ENCODE measurements at places on chromosomes 6 and 20.

DNA sequence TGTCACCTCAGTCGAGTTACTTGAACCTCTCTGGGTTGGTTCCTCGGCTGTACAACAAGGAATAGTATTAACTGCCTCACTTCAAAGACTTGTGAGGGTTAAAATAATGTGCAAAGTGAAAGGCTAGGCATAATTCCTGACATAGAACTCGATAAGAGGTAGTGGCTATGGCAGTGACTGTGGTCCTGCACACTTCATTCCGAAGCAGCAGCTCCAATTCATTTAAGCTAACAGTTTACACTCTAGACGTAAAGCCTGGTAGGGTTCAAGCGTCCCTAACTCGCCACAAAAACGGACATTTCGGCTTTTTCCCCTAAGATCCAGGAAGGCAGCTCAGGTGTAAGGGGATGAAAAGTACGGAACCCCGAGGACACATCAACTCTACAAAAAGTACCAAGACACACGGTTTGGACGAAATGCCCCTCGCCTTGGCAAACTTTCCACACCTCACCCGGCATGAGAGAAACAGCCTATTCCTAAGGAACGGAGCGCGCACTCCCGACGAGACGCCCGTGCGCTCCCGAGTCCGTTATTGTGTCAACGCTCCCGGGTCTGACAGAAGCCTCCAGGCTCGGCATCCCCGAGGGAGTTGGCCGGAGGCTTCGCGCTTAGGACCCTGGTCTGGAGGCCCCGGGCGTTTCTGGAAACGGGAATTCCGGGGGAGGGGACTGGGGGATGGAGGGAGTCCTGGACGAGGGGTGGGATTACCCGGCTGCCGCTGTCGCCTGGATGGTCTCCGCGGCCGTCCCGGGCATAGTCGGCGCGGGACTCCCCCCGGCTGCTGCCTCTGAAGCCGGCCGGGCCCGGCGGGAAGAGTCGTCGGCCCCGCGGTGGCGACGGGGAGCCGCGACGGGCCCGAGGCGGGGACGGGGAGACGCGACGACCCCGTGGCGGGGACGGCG is 937 bp downstream of the ZNF318 start:
- no peak for DNase-seq

DNA sequence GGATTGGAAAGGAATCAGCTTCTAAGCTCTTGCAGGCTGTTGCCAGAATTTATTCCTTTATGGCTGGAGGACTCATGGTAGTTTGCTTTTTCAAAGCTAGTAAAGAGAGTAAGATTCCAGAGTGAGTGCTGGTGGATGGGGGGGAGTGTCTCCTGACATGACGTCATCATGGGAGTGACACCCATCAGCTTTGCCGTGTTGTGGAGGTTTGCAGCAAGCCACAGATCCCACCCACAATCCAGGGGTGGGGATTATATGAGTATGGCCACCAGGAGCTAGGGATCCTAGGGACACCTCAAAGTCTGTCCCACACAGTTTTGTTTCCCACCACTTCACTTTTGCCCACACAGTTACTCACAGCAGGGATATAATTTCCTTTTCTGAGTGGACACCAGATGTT is 28.7 kb upstream of the PMEPA1 start:
- DNase-seq, result no peak

DNA sequence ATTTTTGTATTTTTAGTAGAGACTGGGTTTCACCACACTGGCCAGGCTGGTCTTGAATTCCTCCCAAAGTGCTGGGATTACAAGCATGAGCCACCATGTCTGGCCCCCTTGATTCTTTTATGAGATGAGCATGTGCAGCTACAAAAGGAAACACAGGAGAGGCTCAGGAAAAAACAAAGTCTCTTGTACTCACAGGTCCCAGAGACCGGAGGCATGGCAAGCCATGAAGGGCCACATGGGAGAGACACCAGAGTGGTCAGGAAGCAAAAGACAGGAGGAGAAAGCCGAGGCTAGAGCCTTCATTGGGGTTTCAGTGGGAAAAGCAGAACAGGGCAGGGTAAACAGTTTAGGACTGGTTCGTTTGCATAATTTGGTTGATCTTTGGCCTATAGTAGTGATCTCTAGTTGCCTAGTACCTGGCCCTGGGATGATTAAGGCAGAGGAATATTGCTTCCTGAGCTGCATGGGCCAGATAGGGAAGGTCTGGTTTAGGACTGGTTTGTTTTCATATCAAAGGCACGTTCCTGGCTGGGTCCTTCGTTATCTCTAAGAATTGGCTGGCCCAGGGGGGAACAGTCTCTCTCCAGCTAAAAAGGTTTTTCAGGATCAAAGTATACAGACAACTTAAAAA is 48.2 kb upstream of the PRND start:
- no peak for DNase-seq

- DNase-seq, result no peak
Observed at GRCh38 chr6:107621229-107621937, 131.5 kb downstream of the SOBP start.

- DNase-seq, result no peak
Observed at GRCh38 chr6:106087548-106088325, 1.6 kb downstream of the PRDM1 start.

DNA sequence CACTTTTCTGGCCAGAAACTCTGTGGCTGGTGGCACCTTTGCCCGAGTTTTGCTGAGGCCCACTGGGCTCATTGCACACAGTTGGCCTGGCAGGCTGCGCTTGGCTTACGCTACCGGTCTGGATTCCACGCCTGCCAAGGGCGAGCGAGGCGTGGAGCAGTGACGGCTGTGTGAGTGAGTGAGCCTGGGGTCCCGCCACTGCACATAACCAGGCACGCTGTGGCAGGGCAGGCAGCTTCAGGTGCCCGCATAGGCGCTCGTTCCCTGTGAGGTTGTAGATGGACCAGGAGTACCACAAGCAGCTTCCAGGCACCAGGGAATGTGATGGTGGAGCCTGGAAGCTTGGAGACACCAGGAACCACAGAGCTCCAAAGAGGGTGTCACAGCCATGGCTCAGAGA is 190.1 kb upstream of the DEFB112 start:
- DNase-seq, result no peak

DNA sequence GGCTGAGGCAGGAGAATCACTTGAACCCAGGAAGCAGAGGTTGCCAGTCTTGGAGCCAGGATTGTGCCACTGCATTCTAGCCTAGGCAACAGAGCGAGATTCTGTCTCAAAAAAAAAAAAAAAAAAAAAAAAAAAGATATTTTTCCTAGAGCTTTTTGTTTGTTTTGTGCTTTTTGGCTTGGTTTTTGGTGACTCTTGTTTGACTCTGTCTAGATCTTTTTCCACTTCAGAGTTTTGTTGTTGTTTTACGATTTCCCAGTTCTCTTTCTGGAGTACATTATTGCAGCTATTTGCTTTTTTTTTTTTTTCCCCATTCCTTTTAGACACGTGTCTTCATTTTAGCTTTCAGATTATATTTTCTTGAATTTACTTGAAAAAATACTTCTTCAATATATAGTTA is 67.0 kb upstream of the AKAP12 start:
- no peak for DNase-seq

- no peak for DNase-seq
Observed at GRCh38 chr20:50456452-50457324, 53.5 kb upstream of the PTPN1 start.

- DNase-seq, result no peak
Observed at GRCh38 chr6:28791002-28791383, 132.8 kb downstream of the TRIM27 start.

GRCh38 chr6:69790629-69791028 is 6.2 kb downstream of the LMBRD1 start:
- no peak for DNase-seq

DNA sequence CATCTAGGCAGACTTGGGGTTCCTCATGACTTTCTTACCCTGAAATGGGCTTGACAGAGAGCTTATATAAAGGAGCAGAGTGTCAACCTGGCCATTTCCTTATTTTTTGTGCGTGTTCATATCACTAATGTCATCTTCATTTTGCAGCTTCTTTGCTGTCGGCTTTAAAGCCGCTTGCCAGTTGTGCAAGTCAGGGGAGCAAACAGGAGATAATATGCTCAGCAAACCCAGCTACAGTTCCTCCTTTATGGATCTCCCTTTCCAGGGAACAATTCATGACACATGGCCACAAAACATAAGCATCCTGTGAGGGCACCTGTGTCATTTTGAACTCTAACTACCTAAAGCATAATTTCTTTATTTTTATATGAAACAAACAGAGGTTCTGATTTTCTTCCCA is 6.5 kb upstream of the TUBB2B start:
- DNase-seq, result no peak

DNA sequence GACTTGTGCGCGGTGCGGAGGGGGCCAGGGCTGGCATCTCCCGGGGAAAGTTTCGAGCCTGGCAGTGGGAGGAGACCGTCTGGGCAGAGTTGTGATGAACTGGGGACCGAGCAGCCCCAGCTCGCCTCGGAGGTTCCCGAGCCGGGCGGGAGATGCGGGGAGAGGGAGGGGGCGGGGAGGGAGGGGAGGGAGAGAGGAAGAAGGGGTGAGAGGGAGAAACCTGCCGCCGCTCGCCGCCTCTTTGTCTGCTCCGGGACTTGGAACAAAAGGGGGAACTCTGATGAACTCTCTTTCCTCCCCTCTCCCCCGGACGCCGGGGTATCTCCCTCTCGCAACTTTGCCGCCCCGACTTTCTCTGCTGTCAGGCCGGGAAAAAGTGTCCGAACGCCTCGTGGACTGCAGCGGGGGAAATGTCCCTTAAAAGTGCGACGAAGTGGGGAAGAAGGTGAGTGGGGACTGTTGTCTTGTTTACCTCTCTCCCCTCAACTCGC is 72.7 kb downstream of the SOX4 start:
- DNase-seq, result no peak

GRCh38 chr6:51855310-51856082 is 231.9 kb downstream of the PKHD1 start:
- peak; percentile 24 for DNase-seq

DNA sequence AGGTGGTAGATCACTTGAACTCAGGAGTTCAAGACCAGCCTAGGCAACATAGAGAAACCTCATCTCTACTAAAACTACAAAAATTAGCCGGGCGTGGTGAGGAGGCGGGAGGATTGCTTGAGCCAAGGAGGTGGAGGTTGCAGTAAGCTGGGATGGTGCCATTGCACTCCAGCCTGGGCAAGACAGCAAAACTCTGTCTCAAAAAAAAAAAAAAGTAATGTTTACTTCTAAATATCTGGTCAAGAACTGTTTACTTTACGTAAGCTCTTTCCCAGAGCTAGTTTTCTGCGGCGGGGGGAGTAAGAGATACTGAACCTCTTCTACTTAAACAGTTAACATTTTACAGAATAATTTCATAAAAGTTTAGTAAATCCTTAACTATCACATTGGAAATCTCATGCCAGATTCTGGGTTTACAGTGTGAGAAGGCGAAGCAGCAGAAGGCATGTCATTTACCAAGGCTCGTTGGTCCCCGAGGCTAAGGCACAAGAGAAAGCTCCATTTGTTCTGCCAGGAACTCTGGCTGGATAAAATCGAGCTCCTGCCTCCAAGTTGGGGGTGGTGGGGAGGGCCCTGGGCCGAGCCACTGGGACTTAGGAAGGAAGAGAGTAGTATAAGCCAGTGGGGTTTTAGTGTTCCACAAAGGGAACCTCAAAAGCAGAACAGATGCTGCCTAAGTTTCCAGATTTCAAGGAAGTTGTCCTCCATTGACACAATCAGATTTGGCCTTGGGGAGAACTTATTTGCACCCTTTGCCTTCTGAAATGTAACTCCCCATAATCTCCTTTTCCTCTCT is 41.7 kb downstream of the ARFGEF2 start:
- DNase-seq, result no peak

DNA sequence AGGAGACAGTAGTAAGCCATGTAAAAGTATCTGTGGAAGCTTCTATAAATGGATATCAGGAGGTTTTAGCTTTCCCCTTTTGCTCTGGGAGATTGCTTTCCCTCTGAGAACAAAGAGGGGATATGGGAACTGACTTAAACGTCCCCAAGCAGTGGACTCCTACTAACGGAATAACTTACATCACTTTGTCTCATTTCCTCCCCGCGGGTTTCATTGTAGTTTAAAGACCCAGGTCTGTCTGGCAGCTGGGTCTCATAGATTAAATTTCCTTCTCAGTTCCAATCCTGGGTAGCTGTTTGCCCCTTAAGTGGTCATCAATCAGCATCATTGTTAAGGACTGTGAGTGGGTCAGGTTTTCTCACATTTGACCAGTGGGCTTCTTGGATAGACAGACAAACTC is 68.7 kb downstream of the PLAGL1 start:
- no peak for DNase-seq

- no peak for DNase-seq
Observed at GRCh38 chr6:15809367-15809766, 146.5 kb upstream of the DTNBP1 start.

GRCh38 chr20:4800676-4801449 is 79.2 kb downstream of the PRND start:
- DNase-seq, result no peak

GRCh38 chr20:5182615-5183254 is 55.9 kb downstream of the CDS2 start:
- DNase-seq, result no peak

- DNase-seq, result no peak
Observed at GRCh38 chr6:43075670-43076463, at the start of gene PTK7. Gene PTK7, plus strand, starts transcription at chr6:43076314. Its CDS starts 175 bp downstream, at chr6:43076489.

DNA sequence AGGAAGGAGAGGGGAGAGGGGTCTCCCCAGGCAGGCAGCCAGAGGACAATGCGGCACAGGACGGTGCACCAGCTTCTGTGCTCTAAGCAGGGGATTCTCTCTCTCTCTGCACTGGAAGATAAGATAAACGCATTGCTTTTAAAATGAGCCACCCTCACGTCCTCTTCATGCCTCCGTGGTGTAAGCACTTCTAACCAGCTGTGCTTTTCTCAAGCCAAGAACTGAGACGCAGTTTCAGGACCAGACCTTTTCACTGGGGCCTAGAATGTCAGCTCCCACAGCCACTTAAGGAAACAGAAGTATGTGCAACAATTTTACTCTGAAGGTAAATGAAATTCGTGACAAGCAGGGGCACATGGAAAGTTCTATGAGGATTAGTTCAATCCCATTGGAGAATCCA is 82.4 kb downstream of the PSMB1 start:
- no peak for DNase-seq

GRCh38 chr20:53394433-53394832 is 199.2 kb downstream of the ZNF217 start:
- DNase-seq, result no peak

GRCh38 chr20:53914091-53914780 is 156.2 kb downstream of the BCAS1 start:
- no peak for DNase-seq

GRCh38 chr6:134511984-134512683 is 194.2 kb upstream of the SGK1 start:
- no peak for DNase-seq

- DNase-seq, result peak; percentile 39
Observed at GRCh38 chr6:82251942-82252341, 4.4 kb upstream of the IBTK start.

GRCh38 chr20:26209171-26209941 is 512.7 kb upstream of the ZNF337 start:
- DNase-seq, result no peak

- DNase-seq, result no peak
Observed at GRCh38 chr6:110322151-110322873, 35.8 kb downstream of the METTL24 start.

DNA sequence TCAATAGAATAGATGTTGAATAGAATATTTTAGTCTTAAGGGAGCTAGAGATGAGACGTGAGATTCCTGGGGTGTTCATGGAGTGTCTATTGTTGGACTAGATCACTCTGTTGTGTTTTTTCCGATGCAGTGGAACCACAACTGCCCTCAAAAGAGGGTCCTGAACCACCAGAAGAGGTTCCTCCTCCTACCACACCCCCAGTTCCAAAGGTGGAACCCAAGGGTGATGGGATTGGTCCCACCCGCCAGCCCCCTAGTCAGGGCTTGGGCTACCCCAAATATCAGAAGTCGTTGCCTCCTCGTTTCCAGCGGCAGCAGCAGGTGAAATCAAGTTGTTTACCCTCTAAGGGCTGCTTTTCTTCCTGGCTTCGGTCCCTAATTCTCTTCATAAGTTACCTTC is 8.5 kb downstream of the PRRC2A start:
- DNase-seq, result no peak

GRCh38 chr6:52420668-52421358 is 671 bp downstream of the EFHC1 start:
- no peak for DNase-seq
